Mesothelial cell of epicardium (in vitro differentiated cells): ENCODE measurements at places on chromosomes 11 and 22.

- no peaks in the 10 kb centered on the region for H3K36me3 ChIP-seq
- H3K4me3 ChIP-seq, result no peak overlapping the region
- no peaks in the 10 kb centered on the region for H3K27me3 ChIP-seq
- H3K27ac ChIP-seq, result no peak overlapping the region
- DNase-seq, result no peak
Measured at GRCh38 chr22:46507451-46508425, 29.7 kb downstream of the CELSR1 start.

- H3K36me3 ChIP-seq, result no peaks in the 10 kb centered on the region
- H3K27me3 ChIP-seq, result no peaks in the 10 kb centered on the region
- no peak for DNase-seq
Measured at GRCh38 chr11:70573701-70574151, 175.4 kb downstream of the CTTN start.

GRCh38 chr22:20107471-20107901, 8.4 kb upstream of the RANBP1 start:
- no peaks in the 10 kb centered on the region for H3K4me1 ChIP-seq
- H3K27me3 ChIP-seq, result no peaks in the 10 kb centered on the region
- DNase-seq, result no peak
- no peak overlapping the region for H3K27ac ChIP-seq
- H3K36me3 ChIP-seq, result peaks cover 19% of the 10 kb centered on the region

DNA sequence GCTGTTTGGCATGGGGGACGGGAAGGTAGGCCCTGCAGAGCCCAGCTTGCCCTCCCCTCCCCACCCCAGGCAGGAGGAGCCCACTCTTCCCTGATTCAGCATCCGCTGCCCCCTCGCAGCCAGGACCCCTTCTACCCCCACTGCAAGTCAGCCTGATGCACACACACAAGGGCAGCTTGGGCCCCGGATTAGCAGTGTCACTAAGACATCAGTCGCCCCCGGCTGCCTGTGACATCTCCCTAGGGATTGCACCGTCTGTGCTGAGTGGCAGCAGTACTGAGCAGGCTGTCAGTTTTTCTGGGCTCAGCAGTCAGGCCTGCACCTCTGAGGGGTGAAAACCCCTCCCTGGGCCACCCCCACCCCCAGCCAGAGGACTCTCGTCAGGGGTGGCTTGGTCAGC, 30.4 kb upstream of the SYT7 start:
- H3K4me1 ChIP-seq, result peaks cover 22% of the 10 kb centered on the region
- no peaks in the 10 kb centered on the region for H3K27me3 ChIP-seq
- no peak for DNase-seq
- no peak overlapping the region for H3K27ac ChIP-seq
- no peak overlapping the region for H3K4me3 ChIP-seq

DNA sequence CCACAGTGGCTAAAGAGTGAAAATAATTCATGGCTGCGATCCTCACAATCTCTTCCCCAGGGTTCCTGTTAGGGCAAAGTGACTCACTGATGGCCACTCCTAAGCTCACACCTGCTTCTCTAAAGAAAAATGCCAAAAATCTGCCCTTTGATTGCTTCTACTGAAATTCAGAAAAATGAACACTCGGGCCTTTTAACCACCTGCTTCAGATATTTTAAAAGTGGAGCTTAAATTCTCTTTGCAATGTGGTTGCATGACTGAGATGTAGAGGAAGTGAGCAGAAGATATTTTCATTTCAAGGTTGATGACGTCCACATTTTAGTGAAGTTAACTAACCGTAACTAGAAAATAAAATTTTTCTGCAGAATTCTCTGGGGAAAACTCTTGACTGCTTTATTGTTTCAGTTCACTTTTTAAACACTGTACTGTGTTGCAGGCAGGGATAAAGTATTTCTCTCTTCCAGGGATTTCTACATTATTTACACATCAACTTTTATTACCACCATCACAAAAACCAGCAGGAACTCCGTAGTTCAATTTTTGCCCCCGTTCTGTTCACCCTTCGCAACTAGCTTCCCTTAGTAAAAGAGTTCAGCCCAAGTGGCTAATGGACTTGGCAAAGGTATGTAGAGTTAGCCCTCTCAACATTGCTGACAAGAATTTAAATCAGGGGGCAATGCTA, 8.5 kb downstream of the RAB30 start:
- H3K27me3 ChIP-seq, result no peaks in the 10 kb centered on the region
- peak overlapping the region; percentile 5 for H3K27ac ChIP-seq
- H3K4me3 ChIP-seq, result no peak overlapping the region

DNA sequence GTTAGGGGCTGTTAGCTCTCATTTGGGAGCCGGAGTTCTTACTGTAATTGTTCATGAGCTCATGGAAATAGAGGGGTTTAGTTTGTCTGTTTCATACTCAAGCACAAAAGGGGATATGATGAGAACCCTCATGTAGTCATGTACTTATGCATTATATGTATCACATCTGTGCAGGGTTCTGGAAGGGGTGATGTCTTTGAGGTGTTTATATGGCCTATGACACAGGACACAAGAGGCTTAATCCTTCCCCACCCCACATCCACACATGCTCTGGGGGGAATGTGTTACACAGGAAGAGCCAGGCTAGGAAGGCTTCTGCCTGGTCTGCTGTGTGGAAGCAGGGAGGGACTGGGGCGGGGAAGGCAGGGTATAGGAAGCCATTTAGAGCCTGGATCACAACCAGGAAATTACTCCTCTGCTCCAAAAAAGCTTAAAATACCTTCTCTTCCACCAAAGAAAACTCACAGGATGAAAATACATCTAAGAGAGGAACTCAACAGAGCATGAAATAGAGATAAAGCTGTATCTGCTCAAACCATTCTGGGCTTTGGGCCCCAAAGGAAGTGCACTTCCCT, 316.1 kb downstream of the TMEM135 start:
- no peak for DNase-seq
- H3K4me1 ChIP-seq, result peaks cover 9% of the 10 kb centered on the region
- no peak overlapping the region for H3K27ac ChIP-seq
- peaks cover 18% of the 10 kb centered on the region for H3K27me3 ChIP-seq

DNA sequence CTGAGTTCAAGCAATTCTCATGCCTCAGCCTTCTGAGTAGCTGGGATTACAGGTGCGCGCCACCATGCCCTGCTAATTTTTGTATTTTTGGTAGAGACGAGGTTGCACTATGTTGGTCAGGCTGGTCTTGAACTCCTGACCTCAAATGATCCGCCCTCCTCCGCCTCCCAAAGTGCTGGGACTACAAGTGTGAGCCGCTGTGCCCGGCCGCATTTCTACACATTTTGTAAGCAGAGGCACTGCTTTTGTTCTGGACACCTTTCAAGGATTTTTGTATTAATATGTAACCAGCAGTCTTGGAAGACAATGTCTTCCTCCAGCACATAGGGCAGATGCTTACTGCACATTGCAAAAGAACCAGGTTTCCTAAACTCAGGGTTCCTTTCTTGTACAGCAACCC, 11.4 kb upstream of the VSIG10L2 start:
- no peak overlapping the region for H3K4me3 ChIP-seq
- no peaks in the 10 kb centered on the region for H3K36me3 ChIP-seq
- no peak for DNase-seq
- H3K27me3 ChIP-seq, result peaks cover 2% of the 10 kb centered on the region
- H3K27ac ChIP-seq, result no peak overlapping the region

DNA sequence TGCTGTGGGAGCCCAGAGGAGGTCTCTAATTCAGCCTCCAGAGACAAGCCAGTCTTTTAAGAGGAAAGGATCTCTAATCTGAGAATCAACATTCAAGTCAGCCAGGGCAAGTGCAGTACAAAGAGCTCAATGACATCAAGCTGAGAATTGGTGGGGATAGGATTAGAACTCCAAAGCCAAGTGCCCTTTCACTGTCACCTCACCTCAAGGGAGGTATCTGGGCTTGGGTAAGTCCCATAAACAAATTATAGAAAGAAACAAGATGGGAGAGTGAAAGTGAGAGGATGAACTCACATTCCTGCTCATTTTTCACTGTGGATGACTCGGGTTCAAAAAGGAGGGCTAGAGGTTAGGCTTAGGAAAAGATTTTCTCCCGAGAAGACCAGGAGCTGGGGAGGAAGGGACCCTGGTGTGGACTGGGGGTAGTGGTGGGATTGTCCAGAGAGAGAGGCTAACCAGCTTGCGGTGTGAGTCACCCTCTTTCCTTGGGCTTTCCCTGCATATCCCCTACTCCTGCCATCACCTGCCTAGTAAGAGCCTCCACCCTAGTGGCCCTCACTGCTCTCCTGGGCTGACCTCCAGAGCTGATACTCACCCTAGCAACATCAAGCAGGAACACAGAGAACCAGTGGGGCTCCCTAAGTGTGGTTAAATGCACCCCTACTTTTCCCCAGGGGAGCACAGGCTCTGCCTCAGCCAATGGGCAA, 70.4 kb downstream of the RRM1 start:
- H3K4me1 ChIP-seq, result no peaks in the 10 kb centered on the region
- no peak overlapping the region for H3K27ac ChIP-seq
- no peaks in the 10 kb centered on the region for H3K36me3 ChIP-seq

DNA sequence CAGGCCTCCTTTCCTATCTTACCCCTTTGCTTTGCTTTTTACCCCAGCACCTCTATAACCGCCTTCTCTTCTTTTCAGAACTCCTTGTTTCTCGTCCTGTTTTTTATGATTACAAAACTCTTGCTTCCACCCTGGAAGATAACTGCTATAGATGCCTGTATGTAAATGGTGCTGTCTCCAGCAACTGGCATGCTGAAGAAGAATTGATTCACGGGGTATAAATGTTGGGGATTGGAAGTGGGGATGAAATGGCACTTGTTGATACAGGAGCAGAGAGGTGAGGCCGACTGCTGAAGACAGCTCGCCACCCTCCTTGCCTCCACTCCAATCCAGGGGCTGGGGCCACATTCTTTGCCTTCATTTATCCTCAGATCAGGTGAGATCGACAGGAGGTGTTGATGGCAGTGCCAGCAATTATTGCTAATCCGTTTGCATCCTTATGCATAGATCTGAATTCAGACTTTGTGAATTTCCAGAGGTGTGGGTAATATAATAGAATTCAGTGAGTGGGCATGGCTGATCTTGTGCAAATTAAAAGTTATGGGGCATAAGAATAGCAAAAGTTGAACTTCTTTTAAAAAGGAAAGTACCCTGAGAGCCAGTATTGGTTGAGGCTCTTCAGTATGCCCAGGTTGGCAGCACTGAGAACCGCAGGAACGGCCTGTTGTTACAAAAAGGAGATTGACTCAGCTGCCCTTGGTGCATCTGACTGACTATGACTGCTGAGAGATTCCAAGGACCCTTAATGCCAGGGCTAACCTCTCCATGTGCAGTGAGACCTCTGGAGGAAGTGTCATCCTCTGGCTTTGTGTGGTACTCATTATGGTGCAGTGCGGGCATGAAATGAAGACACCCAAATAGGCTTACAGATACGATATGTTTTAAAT, 5.3 kb downstream of the NEAT1 start:
- no peak for DNase-seq
- peak overlapping the region; percentile 100 for H3K27ac ChIP-seq
- peak overlapping the region; percentile 88 for H3K4me3 ChIP-seq
- peaks cover 8% of the 10 kb centered on the region for H3K36me3 ChIP-seq
